ENCODE measurements at places on chromosomes 4 and X.
A peak's percentile ranks its signal among the peaks of the same experiment; 100 is the strongest.

- peak; percentile 78 for DNase-seq
Measured at GRCh38 chrX:11381464-11381863, 88.3 kb downstream of the AMELX start.

DNA sequence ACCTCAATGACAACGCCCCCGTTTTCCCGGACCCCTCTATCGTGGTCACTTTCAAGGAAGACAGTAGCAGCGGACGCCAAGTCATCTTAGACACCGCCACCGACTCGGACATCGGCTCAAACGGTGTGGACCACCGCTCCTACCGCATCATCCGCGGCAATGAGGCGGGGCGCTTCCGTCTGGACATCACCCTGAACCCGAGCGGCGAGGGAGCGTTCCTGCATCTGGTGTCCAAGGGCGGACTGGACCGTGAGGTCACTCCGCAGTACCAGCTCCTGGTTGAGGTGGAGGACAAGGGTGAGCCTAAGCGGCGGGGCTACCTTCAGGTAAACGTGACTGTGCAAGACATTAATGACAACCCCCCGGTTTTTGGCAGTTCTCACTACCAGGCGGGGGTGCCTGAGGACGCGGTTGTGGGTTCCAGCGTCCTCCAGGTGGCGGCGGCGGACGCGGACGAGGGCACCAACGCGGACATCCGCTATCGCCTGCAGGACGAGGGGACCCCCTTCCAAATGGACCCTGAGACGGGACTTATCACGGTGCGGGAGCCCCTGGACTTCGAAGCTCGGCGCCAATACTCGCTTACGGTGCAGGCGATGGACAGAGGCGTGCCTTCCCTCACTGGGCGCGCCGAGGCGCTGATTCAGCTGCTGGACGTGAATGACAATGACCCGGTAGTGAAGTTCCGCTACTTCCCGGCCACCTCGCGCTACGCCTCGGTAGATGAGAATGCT, 2.2 kb downstream of the FAT4 start:
- DNase-seq: peak; percentile 43

DNA sequence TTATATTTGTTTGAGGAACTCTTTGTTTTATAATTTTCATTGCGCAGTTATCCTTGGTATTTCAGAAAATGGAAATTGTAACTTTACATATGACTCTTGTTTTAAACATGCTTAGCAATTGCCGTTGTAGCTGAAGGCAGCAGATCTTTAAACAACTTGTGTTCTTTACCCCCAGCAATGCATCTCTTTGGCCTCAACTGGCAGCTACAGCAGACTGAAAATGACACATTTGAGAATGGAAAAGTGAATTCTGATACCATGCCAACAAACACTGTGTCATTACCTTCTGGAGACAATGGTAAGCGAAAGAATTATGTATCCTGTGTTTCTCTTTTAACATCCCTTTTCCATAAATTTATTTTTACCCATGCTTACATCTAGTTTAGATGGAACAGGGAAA, 263.6 kb downstream of the DCTD start:
- DNase-seq: peak; percentile 65

- DNase-seq: no peak
Measured at GRCh38 chr4:152100379-152101201, 339.8 kb upstream of the GATB start.

- DNase-seq: peak; percentile 13
Measured at GRCh38 chr4:48862661-48863060, 31.8 kb downstream of the OCIAD1 start.

GRCh38 chrX:6227453-6227835, 1.2 kb downstream of the NLGN4X start:
- no peak for DNase-seq

DNA sequence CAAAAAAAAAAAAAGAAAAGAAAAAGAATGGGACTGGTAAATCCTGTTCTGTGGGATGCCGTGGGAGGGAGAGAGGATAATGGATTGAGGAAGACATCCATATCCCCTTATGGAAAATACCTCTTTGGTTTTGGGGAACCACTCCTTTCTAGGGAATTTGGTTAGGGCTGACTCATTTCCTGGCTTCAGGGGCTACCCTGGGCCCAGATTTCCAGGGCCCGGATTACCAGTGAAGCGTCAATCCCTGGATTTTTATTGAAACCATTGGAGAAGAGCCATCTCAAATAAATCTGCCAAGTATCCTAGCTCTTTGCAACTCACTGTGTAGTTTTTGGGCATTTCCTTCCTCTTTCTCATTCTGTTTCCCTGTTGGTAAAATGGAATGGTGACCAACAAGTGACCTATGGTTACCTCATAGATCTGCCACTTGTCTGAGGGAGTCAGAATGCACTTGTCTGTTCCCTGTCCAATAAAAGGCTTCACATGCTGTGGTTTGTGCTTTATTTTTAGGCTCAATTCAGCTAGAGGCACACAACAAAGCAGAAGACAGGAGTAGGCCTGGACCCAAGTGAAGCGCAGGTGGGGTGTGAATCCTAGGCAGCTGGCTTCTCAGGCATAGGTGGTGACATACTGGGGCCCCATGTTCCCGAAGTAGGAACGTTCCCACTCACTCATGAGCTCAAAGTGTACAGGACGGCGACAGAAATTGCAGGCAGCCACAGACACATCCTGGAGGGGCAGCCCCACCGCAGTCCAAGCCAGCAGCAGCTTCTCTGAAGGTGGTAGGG, 8.6 kb downstream of the APEX2 start:
- no peak for DNase-seq

DNA sequence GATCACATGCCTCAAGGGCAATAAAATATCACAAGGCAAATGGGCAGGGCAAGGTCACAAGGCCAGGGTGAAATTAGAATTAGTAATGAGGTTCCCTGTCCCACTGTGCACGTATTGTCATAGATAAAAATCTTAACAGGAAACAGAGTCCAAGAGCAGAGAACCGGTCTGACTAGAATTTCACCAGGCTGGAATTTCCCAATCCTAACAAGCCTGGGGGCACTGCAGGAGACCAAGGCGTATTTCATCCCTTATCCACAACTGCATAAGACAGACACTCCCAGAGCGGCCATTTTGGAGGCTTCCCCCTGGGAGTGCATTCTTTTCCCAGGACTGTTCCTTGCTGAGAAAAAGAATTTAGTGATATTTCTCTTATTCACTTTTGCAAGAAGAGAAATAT, 25.9 kb upstream of the PRDM5 start:
- no peak for DNase-seq

DNA sequence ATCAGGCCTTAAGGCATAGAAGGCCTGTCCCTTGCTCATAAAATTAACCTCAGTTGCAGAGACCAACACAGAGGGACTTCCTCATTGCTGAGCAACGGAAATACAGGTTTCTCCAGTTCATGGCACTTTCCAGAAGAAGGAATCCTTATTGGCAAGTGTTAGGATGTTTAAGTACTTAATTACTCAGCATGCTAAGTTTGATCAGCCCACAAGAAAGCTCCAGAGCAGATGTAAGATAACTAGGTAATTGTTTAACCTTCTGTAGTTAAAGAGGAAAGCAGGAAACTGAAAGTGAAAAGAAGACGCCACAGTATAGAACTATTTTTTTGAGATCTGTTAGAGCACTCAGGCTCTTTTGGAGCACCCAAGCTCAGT, 33.5 kb downstream of the SMS start:
- no peak for DNase-seq

DNA sequence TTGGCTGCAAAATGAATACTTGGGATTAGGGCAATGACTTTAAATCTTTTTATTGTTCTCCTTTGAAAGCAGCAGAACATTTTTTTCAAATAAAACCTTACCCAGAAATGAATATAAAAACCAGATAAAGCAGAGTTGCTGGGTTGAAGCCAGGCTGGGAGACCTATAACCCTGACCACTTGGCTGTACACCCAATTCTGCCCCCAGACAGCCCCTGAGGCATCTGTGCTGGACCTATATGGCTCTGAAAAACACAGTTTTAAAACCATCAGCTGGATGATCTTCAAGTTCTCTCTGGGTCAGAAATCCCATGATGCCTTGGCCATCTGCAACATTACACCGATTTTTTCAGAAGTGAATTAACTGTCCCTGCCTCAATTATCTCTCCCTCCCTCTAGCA, 23.7 kb upstream of the GLRA2 start:
- no peak for DNase-seq

- DNase-seq: no peak
Measured at GRCh38 chr4:149489321-149489720, 326.3 kb downstream of the IQCM start.

DNA sequence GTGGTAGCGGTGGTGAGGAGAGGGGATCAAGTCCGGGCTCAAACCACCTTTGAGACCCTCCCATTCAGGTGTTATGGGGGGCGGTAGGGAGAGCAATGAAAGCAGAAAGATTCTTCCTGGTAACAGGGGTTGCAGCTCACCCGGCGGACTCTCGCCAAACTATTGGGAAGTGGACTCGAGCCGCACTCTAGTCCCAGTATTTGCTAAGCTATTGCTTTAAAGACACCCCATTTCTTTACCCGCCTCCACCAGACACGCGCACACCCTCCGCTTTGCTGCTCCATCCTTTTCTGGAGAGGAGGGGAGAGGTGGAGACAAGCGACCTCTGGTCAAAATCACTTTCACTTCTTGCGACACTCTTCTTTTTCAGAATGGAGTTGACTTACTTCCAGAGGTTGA, 625 bp upstream of the GABRA4 start:
- peak; percentile 3 for DNase-seq

- DNase-seq: no peak
Measured at GRCh38 chr4:36310793-36311192, 29.4 kb downstream of the DTHD1 start.

GRCh38 chr4:17012451-17012850, 114.0 kb upstream of the LDB2 start:
- no peak for DNase-seq

DNA sequence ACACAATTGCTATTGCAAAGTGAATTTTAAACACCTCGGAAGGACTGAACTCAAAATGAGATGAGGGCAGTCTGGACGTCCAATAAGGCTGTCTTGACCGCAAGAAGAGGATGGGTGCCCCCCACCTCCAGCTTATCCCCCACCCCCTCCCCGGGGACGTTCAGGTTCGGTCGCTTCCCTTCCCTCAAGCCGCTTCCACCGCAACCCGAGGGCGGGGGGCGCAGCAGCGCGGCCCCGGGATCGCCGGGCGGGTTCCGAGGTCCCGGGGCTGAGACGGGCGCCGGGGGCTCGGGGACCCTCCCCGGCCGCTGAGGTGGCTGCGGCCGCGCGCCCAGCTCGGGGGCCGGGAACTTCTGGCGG, 480 bp downstream of the USP46 start:
- no peak for DNase-seq

DNA sequence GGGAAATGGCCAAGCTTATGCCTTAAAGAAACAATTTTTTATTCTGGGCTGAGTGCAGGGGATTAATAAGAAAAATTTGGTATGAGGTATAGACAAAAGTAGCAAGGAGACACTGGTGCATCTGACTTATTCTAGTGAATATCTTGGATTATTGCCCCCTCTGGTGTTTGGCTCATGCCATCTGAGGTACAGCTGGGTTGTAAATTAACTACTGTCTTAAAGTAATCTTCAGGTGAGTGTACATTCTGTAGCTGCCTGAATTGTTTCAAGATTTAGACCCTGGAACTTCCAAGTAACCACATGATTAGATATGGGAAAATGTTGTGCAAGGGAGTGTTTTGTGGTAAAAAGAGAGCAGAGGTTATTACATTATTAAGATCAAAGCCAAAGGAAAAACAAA, 988.7 kb downstream of the FAM133A start:
- DNase-seq: no peak

- no peak for DNase-seq
Measured at GRCh38 chr4:15089979-15090378, 87.7 kb downstream of the CPEB2 start.

Measured in choroid plexus epithelial cell (primary cell).